ENCODE measurements at places on chromosomes 12 and 14.

GRCh38 chr14:95217391-95217900, 60.1 kb upstream of the DICER1 start:
- no peak for DNase-seq

GRCh38 chr12:18861287-18861858, 123.5 kb downstream of the CAPZA3 start:
- DNase-seq: peak; percentile 14

GRCh38 chr14:21539189-21539940, 13.2 kb upstream of the SALL2 start:
- DNase-seq: no peak

DNA sequence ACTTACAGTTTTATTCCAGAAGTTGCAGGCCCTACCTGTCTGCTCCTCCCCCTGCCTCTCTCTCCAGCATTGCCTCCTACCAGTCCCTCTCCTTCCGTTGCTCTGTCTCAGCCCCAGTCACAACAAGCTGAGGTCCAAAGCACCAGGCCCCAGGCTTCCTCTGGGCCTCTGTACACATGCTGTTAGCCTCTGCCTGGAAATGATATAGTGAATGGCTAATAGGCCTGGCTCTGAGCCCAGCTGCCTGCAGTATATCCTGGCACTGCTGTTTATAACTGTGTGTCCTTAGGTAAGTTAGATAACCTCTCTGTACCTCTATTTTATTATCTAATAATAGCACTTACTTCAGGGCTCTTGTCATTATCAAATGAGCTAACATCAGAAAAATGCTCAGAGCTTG, 114.9 kb upstream of the PWP1 start:
- DNase-seq: peak; percentile 47
